ENCODE measurements at places on chromosomes 16 and 17. TPM values are rescaled to one million over a fixed set of nuclear protein-coding genes. Genes with fewer than 3 reads are reported as not detected.

GRCh38 chr17:75260641-75261335 is 618 bp downstream of the GGA3 start:
- DNase-seq: no peak

GRCh38 chr16:7888411-7888810 is 555.8 kb downstream of the RBFOX1 start:
- DNase-seq: no peak

DNA sequence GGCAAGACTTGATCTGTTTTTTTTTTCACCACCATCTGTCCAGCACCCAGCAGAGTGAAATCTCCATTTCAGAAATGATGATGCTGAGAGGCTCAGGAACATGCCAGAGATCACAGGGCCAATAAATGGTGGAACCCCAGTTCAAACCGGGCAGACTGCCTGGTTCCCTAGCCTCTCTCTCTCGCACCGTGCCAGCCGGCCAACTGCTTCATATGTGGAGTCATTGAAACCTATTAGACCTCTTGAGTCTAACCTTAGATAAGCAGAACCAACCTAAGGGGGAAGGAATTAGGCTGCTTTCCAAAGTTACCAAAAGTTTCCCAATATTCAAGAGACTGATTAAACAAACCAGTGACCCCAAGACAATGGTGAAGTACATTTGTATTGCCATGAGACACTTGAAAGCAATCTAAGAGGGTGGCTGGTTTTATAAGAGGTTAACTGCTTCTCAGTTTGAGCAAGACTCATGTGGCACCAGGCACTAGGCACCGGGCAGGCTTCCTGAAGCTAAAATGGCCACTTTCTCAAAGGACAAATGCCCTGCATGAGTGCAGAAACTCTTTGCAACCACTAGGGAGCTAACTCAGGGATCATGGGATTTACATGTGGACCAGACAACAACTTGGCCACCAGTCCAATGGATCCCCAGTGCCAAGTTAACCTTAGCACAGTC is 18.4 kb downstream of the TOX3 start:
- no peak for DNase-seq

DNA sequence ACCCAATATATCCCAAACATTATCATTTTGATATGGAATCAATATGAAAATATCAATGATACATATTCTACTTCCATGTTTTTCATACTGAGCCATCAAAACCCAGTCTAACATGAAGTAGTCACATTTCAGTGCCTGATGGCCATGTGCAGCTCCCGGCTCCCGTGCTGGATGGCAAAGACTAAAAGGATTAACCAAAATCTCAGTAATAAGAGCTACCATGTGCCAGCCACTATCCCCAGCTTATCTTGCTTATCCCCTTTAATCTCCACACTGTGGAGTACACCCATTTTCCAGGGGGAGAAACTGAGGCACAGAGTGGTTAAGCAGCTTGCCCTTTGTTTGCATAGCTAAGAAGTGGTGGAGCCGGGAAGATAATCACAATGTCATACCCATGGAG is 9.2 kb downstream of the CD300LG start:
- DNase-seq: no peak

The WNT3 gene
- total RNA-seq: 22.7 TPM

GRCh38 chr17:77280304-77281121 is 139.7 kb downstream of the SEC14L1 start:
- DNase-seq: peak; percentile 66

The CD300H gene
- total RNA-seq: not detected

DNA sequence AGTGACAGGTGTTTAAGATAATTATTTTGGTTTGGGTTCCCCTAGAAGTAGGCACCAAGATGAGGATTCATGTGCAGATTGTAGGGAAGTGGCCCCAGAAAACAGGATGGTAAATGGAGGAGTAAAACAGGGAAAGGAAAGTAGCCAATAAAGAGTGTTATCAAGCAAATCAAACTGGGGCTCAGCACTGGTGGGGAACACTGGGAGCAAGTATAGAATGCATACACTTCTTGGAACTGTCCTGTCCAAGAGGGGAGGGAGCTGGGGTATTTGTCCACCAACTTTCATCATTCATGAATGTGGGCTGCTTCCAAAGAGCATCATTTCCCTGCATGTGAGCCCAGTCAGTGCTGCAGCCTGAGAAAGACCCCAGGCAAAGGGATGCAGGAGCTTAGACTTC is 215.7 kb upstream of the IRX5 start:
- no peak for DNase-seq

The TAT gene
- not detected for total RNA-seq

- DNase-seq: no peak
These were observed 310.3 kb upstream of the DYNLRB2 start for GRCh38 chr16:80230328-80231120.

DNA sequence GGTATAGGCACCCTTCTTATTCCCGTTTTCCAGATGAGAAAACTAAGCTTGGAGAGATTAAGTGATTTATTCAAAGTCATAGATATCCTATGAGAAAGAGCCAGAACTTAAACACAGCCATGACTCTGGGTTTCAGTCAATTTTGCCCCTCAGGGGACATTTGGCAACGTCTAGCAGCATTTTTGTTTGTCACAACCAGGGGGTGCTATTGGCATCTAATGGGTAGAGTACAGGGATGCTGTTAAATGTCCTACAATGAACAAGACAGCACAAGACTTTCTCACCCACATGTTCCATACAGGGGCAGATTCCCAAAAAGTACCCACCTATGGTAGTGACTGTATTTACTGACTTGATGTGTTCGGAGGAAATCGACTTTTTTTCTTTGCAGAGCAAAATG is 4.8 kb upstream of the SHISA9 start:
- peak; percentile 50 for DNase-seq

DNA sequence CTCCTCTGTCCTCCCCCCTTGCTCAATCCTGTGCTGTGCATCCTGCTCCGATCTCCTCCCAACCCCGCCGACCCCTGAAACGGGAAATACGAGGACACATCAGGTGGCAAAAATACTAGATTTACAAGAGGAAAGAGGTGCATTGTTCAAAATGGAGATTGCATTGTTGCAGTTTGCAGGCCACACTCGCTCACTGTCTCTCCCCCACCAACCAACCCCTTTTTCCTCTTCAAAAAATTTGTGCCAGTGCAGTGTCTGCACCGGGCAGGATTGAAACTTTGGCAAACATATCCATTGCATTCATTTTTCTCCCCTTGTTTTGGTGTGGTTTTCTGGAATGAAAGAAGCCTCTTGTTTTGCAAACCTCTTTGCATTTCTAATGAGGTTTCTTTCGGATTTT is 61.0 kb downstream of the RNF135 start:
- DNase-seq: no peak

DNA sequence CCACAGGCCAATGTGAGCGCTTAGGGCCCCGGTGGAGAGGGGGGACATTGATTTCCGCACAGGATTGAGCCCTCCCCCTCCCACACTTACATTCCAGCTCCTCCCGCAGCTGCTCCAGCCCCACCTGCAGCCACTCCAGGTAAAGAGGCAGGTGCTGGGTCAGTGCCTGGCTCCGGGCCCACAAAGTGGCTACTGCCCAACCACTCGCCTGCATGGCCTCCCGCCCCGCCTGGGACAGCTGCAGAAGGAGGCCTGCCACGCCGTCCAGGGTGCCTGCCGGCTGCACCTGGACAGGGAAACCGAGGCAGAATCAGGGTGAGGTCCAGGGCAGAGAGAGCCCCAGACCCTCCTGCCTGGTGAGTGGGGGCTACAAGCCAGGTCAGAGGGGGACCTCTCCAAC is 46.3 kb downstream of the RMI2 start:
- peak; percentile 65 for DNase-seq

- no peak for DNase-seq
These were observed 7.5 kb downstream of the VASN start for GRCh38 chr16:4378999-4379690.

DNA sequence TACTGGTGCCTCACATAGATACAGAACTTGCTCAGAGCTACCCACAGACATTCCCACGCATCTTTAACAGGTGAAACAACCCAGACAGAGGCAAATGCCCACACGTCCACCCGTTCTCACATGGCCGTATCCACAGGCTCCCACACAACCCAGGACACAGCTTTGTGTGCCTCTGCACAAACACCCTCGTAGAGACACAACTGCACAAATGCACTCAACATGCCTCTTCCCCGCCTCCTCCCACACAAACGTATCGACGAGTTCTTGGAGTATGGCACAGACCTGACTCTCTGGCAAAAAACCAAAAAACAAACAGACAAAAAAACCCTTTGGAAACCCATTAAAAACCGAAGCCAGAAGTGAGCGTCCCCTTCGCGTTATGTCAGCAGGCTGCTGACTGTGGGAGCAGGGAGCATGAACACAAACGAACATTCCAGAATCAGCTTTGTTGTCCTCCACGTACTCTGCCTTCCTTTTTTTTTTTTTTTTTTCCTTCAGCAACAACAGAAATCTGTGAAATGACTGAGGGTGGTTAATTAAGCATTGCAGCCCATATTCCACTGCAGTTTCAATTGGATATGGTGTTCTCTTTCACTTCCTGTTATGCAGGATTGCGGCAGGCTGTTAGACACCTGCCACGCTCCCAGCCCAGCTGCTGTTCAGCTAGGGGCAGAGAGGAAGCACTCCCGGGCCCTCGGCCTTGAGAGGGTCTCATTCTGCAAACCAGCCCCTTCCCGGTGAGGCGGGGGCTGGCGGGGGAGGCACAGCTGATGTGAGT is 313.7 kb downstream of the MAF start:
- DNase-seq: peak; percentile 43

DNA sequence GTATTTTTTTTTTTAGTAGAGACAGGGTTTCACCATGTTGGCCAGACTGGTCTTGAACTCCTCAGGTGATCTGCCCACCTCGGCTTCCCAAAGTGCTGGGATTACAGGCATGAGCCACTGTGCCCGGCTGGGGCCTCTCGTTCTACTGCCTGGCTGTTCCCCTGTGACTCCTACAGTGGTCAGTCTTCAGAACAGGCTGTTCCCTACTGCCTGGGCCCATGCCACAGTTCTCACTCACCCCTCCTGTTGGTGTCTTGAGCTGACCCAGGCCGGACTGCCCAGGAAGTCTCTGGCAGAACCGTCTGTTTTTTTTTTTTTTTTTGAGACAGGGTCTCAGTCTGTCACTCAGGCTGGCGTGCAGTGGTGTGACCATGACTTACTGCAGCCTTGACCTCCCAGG is 3.3 kb downstream of the CDK3 start:
- no peak for DNase-seq

- no peak for DNase-seq
These were observed 7.3 kb upstream of the RPRML start for GRCh38 chr17:46986366-46986765.

DNA sequence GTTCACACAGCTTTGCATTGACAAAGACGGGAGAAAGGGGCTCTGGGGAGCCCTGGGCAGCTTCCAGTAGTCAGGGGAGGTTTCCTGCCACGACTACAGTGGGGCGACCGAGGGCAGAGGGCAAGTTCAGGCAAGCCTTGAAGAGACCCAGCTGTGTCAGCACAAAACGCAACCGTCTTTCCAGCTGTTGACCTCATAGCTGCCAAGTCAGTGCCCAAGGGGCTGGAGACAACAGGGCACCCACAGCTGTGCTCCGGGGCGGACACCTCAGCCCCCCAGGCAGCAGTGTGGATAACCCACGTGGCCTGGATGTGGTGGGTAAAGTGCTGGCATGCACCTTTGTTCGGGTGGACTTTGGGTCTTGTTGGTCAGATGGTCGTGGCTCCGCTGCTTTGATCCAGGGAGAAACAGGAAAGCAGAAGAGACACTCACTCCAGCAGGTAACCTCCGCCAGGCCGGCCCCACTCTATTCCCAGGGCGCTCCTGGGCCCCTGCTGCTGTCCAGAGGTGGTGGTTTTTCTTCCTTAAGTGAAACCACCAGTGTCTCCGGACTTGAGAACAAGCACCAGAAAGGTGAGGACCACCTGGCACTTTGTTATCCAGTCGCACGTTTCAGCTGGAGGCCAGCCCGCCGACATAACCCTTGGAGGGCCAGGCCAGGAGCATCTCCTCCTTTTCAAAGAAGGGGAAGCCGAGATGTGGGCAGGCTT is 17.6 kb upstream of the CBX2 start:
- DNase-seq: no peak

DNA sequence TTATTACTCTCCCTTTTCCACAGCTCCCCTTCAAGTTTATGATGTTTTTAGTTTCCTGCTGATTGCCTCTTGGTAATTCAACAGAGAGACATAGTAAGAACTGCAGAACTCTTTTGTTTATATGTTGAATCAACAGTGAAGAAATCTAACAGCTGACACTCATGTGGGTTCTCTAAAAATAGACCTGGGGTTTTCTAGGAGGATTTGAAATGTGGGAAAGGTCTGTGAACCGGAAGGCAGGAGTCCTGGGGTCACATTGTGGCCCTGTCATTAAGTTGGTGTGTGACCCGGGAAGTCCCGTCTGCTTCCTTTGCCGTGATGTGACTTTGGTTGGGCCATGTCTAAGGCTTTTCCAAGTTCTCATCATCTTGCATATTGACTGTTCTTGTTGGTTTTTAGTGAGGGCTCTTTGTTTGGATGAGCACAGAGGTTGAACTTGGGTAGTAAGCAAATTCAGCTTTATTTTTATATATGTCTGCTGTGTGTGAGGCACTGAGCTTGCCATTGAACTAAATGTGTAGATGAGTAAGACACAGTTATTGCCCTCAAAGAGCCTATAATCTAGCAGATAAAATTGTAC is 48.5 kb upstream of the HS3ST3A1 start:
- no peak for DNase-seq

- no peak for DNase-seq
These were observed 31.8 kb downstream of the TOX3 start for GRCh38 chr16:52515068-52515671.

The ZDHHC1 gene
- 3.0 TPM for total RNA-seq

- DNase-seq: no peak
These were observed 30.6 kb downstream of the CACNA1G start for GRCh38 chr17:50590946-50591737.

DNA sequence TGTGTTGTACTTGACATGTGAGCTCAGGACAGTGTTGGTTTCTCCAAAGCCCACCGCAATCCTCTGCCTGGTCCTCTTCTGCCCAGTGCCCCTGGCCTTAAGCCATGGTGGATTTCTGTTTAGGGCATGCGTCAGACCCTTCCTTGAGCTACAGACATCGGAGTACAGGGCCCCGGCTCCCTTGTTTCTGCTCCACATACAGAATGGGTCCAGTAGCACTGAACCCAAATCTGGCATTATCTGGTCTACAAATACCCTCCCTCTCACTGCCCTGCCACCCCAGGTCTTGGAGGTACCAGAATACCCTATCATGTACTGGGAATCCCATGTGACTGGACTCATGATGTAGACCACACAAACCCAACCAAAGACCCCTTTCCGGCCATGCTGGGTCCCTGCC is 27.4 kb upstream of the ZNHIT3 start:
- no peak for DNase-seq

DNA sequence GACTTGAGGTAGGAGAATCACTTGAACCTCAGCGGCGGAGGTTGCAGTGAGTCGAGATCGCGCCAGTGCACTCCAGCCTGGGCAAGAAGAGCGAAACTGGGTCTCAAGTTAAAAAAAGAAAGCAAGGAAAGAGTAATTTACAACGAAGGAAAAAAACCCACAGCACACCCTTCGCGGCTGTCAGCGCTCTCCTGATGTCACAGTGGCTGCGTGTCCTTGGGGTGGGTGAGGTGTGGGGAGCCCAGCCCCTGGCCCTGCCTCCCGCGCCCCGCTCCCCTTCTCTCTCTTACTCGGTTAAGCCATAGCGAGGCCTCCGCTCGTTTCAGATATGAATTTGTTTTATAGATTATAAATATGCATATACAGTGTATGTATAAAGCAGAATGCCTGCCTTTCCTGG is 740 bp upstream of the JPT2 start:
- DNase-seq: no peak

The CCDC144A gene
- 1.9 TPM for total RNA-seq

GRCh38 chr17:7717756-7718350 is 309 bp downstream of the DNAH2 start:
- peak; percentile 31 for DNase-seq

GRCh38 chr17:35094902-35095301 is 24.8 kb downstream of the RAD51D start:
- DNase-seq: no peak

The KRT15 gene
- total RNA-seq: 0.87 TPM

Data from H9 (cell line).